ENCODE measurements at places on chromosomes 1 and 21. TPM values are rescaled to one million over a fixed set of nuclear protein-coding genes. Genes with fewer than 3 reads are reported as not detected.

The CLDN8 gene
- not detected for total RNA-seq

The AMY1A gene
- not detected for total RNA-seq

The RIMS3 gene
- 0.29 TPM for total RNA-seq

The ADAMTS1 gene
- total RNA-seq = 48.7 TPM

The AMY2A gene
- total RNA-seq = not detected

The OR2L5 gene
- not detected for total RNA-seq

The UBXN10 gene
- total RNA-seq = not detected

The AGMAT gene
- 4.3 TPM for total RNA-seq

The AKR7A3 gene
- total RNA-seq = 0.89 TPM

The SLC16A4 gene
- total RNA-seq = 37.5 TPM

The G0S2 gene
- 76.7 TPM for total RNA-seq

The TCEA3 gene
- total RNA-seq = 4.6 TPM

The KMO gene
- total RNA-seq = not detected

Measured in myometrial cell (primary cell).